ENCODE measurements at places on chromosomes 3 and 15. TPM values are rescaled to one million over a fixed set of nuclear protein-coding genes. Genes with fewer than 3 reads are reported as not detected.

Gene GRIP2
- 0.09 TPM for polyA plus RNA-seq

- no peak for DNase-seq
Measured at GRCh38 chr15:63206079-63206478, 16.7 kb downstream of the RAB8B start.

GRCh38 chr15:34790121-34790520, 5.2 kb downstream of the ACTC1 start:
- DNase-seq, result no peak

- peak; percentile 64 for DNase-seq
Measured at GRCh38 chr15:75347222-75348033, 589 bp downstream of the NEIL1 start.

DNA sequence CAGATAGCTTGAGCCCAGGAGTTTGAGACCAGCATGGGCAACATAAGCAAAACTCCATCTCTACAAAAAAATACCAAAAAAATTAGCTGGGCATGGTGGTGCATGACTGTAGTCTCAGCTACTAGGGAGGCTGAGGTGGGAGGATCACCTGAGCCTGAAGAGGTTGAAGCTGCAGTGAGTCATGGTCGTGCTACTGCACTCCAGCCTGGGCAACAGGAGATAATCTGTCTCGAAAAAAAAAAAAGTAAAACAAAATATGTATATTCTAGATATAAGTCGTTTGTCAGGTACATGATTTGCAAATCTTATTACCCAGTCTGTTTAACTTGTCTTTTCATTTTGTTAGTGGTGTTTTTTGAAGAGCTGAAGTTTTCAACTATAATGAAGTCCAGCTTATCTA, 40.2 kb downstream of the ZNF860 start:
- no peak for DNase-seq

DNA sequence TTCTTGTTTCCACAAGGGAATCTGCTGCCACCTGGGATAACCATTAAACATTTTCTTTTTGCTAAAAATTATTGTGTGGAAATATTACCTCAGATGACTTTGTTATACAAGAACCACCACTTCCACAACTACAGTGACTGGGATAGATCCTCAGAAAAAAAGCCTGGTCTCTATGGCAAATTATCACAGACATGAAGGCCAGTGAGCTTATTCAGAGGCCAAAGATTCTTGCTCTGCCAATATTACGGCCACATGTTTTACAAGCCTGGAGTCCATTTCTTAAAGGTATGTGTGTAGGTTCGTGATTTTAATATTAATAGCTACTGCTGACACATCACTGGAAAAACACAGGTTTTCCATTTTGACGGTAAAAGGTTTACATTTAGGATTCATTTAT, 73.8 kb downstream of the MYO1E start:
- DNase-seq, result no peak

DNA sequence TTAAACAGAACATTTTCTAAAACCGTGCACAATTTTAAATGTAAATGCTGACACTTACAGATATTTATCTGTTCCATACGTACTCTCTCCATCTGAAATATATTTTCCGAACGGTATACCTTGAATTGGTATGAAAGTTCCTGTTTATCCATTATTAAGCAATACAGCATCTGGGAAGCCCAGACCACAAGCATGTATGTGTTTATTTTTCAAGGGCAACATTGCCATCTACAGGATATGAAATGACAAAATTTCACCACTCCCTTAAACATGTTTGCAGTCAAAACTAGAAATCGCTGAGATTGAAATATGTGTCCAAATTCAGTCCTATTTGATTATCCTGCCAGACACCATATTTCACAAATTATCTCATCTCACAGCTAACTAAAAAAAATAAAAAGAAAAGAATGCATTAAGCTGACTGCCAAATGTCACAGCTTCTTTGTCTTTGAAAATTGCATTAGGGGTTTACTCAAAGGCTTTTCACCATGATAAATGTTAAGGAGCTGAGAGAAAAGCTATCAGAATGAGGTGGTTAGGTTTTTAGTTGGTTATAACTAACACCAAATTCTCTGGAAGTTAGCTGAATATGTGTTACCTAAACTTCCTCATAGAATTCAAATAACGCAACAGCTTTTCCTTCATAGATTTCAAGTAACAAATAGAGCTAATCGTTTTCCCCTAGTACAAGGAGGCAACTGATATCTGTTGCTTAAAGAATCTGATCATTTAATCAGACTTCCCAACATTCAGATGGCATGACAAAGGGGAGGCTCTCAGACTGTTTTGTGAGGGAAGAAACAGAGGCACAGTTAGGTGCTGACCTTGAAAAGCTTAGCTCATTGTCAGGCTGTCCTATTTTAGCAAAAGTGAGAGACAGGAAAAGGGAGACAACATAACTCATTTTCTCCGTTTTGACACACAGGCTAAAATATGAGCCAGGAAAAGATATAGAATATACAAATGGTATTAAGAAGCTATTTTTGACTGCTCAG, 533.1 kb downstream of the TBL1XR1 start:
- no peak for DNase-seq

DNA sequence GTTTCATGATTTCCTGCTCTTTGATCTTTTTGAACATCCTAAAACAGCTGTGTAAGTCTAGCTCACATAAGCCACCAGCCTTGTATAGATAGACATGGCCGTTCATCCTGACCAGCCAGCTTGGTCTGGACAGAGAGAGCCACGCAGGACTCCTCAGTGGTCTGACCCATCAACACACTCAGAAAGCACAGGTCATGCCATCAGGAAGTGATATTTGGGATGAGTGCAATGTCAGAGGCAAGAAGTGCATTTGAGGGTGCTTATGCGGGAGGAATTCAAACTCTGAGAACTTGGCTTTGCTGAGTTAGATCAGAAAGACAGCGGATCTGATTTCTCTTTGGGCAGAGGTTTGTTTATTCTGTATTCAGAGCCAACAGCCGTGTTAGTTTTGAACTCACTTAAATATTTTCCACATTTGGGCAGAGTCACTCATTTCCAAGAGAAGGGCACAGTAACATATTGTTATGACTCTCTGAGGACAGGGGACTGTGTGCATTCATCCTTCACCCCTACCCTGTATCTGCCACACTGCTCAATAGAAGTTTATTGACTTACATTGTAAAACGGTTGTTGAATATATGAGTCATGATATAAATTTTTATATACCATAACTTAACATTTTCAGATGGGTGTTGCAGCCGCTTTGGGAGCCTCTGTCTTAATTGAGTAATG, 225.3 kb upstream of the LYSMD4 start:
- DNase-seq, result peak; percentile 14

Gene CNTN3
- polyA plus RNA-seq, result 1.0 TPM

GRCh38 chr3:3927965-3928364, 128.7 kb downstream of the LRRN1 start:
- no peak for DNase-seq

Gene LRRIQ4
- not detected for polyA plus RNA-seq

GRCh38 chr3:143657391-143657790, 190.9 kb downstream of the SLC9A9 start:
- DNase-seq, result no peak

GRCh38 chr3:123276346-123277006, 74.7 kb downstream of the SEC22A start:
- no peak for DNase-seq

- peak; percentile 65 for DNase-seq
Measured at GRCh38 chr3:32374788-32375595, 16.7 kb upstream of the CMTM7 start.

GRCh38 chr3:171847133-171847532, 4.0 kb downstream of the TMEM212 start:
- no peak for DNase-seq

DNA sequence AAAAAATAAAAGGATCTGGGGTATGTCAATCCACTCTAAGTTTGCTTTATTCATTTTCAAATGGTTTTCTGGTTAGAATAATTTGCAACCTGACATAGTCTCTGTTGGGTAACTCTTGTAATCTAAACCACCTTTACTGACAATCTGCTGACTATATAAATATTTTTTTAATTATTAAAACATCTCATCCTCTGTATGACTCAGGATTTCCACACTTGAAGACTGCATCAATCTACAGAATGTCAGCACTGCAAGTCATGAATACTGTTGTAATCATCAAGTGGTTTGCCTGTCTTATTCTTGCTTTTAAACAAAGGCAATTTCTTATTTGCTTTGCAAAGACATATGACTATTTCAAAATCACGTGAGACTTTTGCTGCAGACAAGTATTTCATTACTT, 42.1 kb downstream of the VGLL3 start:
- DNase-seq, result no peak

GRCh38 chr3:129517516-129517915, 10.9 kb upstream of the RHO start:
- no peak for DNase-seq

Gene DOCK3
- polyA plus RNA-seq, result 0.06 TPM

Gene IMPG2
- not detected for polyA plus RNA-seq

DNA sequence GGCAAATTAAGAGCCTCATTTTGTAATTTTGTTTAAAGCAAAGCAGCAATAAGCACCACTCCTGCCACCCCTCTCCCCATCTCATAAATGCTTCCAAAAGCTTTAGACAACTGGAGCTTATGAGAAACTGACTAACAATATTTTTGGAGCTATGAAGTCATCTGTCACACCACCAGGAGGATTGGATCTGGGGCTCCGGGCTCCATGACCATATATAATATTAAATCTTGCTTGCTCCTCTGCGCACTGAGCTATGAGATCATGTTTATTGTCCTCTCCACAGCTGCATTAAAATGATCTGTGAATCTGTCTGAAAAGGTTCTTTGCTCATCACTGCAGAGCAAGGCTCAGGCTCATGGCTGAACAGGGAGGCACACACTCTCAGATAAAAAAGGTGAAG, 323.7 kb downstream of the ZNF621 start:
- DNase-seq, result no peak

Gene NTRK3
- polyA plus RNA-seq, result 0.21 TPM

Gene CADM2
- polyA plus RNA-seq, result 0.35 TPM

- DNase-seq, result no peak
Measured at GRCh38 chr3:44510000-44510368, 32.5 kb upstream of the ZNF445 start.

Gene CPA3
- 1.9 TPM for polyA plus RNA-seq

DNA sequence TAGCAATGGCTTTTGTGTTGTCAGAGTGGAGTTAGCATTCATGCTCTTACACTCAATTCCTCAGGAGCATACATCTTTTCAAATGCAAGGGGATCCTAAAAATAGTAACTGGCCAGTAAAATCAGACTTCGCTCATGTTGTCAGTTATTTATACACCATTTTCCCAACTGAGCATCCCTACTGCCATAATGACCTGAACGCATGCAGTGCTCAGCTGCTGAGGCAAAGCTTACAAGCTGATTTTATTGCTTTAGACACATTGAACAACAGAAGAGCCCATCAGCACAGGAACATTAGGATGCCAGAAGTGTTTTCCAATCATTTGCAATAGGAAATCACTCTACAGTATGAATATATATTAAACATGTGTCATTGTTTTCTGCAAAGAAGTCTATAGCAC, 689.7 kb upstream of the BCHE start:
- no peak for DNase-seq

- no peak for DNase-seq
Measured at GRCh38 chr3:129890125-129890524, 3.4 kb downstream of the TMCC1 start.

Gene HCLS1
- polyA plus RNA-seq, result 26.6 TPM

Gene ST8SIA2
- not detected for polyA plus RNA-seq

Gene TTLL13
- 0.17 TPM for polyA plus RNA-seq

GRCh38 chr3:13066236-13066635, 7.0 kb downstream of the IQSEC1 start:
- DNase-seq, result no peak

DNA sequence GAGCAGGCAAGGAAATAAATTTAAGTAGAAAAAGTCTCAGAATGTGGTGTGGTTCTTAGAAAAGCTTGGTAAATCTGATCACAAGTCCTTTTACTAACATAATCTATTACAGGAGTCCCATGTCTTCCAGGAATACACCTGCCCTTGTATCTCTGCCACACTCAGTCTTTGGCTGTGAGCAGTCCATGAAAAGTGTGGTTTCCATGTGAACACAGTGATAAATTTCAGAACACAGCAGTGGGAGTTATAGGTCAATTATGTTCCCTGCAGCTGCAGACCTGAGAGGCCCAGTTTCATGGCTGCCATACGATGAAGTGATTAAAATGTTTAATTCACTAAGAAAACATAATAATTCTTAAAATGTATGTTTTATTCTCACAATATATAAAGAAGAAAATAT, 366.9 kb upstream of the STAC start:
- no peak for DNase-seq

Gene CHDH
- polyA plus RNA-seq, result 10.7 TPM

DNA sequence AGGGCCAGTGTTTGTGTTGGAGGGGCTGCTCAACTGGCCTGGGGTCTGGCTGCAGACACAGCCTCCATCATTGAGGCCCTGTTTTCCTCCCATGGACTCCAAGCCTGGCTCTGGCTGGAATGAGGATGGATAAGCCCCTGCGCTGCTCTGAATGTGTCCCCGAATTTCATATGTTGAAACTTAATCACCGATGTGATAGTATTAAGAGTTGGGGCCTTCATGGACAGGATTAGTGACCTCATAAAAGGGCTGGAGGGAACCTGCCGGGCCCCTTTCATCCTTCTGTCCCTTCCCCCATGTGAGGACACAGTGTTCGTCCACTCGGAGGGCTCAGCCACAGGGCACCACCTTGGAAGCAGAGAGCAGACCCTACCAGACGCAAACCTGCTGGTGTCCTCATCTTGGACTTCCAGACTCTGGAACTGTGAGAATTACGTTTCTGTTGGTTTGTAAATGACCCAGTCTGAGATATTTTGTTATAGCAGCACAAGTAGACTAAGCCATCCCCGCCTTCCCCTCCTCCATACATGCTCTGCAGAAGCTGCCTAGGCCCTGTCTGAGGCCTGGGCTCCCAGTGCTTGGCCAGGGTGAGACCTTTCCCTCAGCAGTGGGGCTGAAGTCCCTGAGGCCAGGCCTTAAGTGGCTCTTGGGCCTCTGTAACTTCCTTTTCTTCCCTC, 3.8 kb upstream of the LCTL start:
- no peak for DNase-seq

GRCh38 chr3:8490079-8490552, 11.5 kb upstream of the LMCD1 start:
- no peak for DNase-seq

- DNase-seq, result no peak
Measured at GRCh38 chr3:42511736-42512135, 9.3 kb downstream of the VIPR1 start.

GRCh38 chr3:119019767-119020518, 14.7 kb downstream of the IGSF11 start:
- DNase-seq, result no peak

Gene LMOD3
- 0.04 TPM for polyA plus RNA-seq

DNA sequence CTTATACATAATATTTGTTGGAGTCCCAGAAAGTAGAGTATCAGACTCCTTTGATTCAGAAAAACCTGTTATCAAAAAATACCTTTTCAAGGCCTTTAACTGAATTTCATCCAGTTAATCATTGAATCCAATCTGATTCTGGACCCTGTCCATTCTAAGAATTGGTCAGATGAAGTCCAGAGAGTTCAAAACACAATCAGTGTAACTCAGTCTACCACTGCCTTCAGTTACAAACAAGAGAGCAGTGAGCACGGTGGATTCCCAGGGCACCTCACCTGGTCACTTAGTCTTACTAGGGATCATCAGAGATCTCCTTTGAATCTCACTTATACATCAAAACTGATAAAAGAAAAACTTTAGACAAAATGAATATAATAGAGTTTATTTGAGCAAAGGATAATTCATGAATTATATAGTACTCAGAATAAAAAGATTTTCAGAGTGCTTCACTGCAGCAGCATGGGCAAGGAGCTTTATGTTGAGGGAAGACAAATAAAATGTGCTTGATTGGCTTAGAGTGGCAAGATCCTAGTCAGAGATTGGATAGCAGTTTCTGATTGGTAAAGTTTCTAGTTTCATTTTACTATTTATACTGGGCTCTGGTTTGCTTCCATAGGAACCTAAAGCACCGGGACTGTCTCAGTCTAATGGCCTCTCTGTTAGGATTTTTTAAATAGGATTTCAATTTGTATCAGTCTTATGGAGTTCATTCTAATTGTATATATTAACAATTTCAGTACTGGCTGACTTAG, 474.9 kb upstream of the GOLIM4 start:
- DNase-seq, result no peak

All from liver (tissue), 10 donors.